ENCODE measurements at places on chromosomes 6 and 20.
A peak's percentile ranks its signal among the peaks of the same experiment; 100 is the strongest.

GRCh38 chr6:156557251-156557910 lies 219.8 kb upstream of the ARID1B start:
- DNase-seq = no peak

DNA sequence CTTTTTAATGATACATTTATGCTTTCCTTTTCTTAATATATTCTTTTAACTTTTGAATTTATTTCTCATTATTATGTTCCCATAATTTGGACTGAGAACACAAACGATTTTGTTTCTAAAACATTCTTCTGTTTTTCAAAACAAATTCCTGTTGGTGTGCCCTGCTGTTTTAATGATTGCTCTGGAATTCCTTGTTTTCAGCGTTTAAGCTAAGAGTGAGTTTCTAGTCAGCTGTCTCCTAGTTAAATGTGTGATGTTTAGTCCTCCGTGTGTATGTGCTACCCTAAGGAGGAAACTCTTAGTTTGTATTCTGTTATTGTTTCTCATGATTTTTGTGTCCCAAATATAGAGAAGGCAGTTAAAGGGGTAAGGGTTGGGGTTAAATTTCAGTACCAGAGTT lies 306.1 kb upstream of the RGS17 start:
- DNase-seq = no peak

GRCh38 chr6:22082218-22082617 lies 214.6 kb downstream of the PRL start:
- DNase-seq = no peak

GRCh38 chr6:10886691-10887502 lies at the start of gene SYCP2L:
SYCP2L (plus strand) TSS chr6:10887052; CDS start chr6:10887127, 75 bp downstream.
- peak; percentile 40 for DNase-seq

GRCh38 chr6:111566222-111566734 lies 39.4 kb downstream of the TRAF3IP2 start:
- DNase-seq = no peak

GRCh38 chr6:106751501-106752252 lies 122.3 kb downstream of the QRSL1 start:
- no peak for DNase-seq
